ENCODE measurements at places on chromosomes 3 and 15.

DNA sequence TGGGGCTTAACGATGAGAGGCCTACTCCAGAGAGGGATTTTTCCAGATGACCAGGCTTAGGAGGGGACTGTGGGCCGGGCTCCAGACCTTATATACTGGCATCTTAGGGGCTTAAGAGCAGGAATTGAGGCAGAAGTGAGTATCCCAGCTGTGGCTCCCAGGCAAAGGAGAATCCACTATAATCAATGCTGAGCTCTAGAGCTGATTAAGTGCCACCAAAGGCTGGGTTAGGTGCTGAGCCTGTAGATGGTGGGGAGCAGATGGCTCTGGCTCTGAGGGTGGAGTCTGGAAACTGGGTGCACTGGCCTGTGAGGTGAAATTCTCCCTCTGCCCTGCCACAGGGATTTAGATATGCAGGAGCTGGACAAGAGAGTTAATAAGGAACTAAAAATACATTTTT lies 23.2 kb downstream of the IRAK2 start:
- DNase-seq, result no peak

DNA sequence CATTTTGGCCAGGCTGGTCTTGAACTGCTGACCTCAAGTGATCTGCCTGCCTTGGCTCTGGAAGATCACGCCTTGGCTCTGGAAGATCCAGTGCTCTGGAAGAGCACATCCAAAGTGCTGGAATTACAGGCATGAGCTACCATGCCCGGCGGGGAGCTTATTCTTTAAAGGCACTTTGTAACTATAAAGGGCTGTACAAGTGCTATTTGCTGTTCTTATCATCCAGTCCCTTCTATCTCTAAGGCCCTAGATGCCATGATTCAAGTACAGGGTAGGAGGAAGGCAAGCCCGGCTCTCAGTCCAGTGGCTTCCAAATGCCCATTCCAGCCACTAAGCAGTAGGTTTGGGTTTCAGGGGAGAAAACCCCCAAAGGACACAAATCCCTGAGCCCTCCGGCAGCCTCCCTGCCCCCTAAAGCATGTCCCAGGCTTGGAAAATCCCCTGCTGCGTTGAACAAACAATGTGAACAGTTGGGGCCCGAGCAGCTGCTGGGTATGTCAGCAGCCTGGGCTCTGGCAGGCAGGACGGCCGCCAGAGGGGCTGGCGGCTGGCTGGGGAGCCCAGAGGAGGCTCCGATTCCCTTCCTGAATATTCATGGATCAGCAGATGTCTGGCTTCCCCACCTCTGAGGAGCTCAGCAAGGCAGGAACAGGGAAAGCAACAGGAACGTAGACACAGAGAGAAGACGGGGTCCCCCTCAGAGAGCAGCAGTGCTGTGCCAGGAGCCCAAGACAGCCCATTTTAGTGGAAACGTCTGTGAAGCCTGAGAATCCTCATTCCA lies 7.7 kb downstream of the IGDCC4 start:
- peak; percentile 28 for DNase-seq

DNA sequence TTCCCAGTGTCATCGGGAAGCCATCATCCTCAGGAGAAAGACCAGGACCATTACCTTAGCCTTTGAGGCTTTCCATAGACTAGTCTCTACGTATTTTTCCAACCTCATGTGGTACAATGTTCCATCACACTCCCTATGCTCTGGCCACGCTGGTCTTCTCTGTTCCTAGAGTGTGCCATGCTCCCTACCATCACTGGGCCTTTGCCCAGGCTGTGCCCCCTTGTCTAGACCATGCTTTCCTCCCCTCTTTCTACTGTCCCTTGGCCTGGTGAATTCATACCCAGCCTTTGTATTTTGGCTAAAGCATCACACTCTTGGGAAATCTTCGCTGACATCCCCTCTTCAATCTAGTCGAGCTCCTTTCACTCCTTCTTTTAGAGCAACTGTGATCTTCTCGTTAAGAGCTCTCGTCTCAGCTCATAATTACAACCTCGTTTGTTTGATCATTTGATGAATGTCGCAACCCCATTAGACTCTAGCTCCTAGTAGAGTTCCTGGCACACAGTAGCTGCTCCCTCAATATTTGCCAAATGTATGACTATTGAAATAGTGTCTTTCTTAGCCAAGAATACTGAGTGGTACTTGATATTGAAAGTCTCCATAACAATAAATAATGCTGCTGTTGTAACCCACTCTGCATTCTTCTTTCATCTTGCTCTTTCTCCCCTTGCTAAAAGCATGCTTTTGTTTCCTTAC lies 100.2 kb upstream of the FAM3D start:
- no peak for DNase-seq

GRCh38 chr3:127019449-127019848 lies 36.5 kb downstream of the PLXNA1 start:
- no peak for DNase-seq

GRCh38 chr3:101879102-101879501 lies 29.8 kb downstream of the NFKBIZ start:
- DNase-seq, result no peak

DNA sequence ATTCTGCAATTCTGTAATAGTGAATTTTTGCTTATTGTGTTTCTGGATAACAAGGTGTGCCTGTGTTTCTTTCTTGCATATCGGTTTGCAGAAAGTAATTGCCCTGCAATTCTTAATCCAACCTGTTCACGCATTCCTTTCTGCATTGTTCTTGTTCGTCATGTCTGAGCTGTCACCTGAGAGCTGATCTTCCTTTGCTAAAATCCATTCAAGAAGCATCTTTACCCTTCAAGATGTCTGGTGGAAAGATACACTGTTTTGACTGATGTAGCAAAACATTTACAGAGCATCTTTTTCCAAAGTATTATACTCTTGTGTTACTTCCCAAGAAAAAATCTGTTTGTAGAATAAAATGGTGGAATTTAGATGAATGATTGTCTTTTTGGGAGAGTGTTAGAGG lies 159.0 kb upstream of the WNT5A start:
- no peak for DNase-seq

GRCh38 chr3:180351601-180352000 lies 250.4 kb upstream of the TTC14 start:
- no peak for DNase-seq

DNA sequence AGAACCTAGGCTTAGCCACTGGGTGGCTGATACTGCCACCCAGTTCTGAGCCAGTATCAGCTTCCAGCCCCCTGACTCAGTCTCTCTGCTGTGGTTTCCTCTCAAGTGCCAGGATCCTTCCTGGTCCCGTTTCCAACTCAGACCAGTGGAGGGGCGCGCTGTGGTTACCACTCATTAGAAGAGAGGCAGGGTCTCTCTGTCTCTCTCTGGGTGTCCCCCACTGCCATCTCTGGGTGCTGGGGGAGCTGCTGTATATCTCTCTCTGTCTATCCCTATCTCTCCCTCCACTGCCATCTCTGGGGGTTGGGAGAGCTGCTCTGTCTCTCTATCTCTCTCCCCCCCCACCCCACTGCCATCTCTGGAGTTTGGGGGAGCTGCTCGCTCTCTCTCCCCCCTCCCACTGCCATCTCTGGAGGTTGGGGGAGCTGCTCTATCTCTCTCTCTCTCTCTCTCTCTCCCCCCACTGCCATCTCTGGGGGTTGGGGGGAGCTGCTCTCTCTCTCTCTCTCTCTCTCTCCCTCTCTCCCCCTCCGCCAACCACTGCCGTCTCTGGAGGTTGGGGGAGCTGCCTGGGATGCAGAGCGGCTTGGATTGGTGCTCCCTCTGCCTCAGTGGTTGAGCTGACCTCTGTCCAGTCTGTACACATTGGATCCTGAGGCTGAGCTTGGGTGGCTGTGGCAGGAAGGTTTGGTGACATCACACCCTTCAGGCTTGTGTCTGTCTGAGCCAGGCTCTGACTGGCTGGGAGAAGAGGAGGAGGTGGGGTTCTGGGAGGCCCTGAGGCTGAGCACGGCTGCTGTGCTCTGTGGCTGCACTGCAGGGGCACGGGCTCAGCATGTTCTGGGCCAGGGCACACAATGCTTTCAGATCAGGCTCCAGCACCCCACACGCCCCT lies 98.9 kb downstream of the APBA2 start:
- no peak for DNase-seq

- DNase-seq, result peak; percentile 96
Measured at GRCh38 chr15:32669896-32670611, 28.5 kb downstream of the SCG5 start.

DNA sequence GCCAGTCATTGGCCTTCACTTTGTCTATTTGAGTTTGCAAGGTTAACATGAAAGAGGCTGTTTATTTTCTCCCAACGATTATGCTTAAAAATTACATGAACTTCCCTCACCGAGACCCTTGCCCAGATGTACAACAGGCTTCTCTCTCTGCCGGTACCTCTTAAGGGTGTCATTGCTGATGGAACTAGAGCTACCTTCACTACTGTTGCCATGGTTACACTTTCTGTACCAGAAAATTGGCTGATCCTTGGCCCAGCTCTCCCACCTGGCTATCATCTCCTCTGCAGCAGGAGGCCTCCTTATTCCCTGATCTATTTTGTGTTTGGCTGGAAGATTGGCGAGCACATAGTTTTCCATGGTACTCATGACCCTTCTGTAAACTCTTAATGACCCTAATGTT lies 24.0 kb upstream of the LIPC start:
- DNase-seq, result no peak

- DNase-seq, result no peak
Measured at GRCh38 chr15:99145005-99145404, 40.1 kb downstream of the SYNM start.

DNA sequence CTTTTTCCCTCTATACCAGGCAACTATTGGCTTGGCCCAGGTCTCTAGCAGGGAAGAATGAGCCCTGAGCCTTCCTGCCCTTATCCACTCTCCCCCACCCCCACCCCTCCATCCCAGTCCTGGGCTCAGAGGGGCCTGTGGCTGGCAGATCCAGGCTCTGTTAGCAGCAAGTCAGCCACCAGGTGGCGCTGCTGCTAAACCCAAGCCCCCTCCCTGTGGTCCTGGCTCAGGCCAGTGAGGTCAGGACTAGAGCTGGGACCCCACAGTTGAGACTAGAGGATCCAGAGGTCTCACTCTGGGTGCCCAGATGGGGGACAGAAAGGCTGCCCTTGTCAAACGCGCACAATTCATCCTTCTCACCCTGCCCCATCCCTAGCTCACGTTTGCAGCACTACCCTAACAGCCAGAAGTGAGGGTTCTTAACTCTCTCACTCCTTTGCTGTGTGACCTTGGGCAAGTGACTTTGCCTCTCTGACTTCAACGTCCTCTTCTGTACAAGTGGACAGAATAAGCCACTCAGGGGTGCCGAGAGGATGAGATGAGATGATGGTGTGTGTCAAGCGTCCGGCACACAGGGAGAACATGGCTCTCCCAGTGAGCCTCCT lies 46.8 kb upstream of the SLC6A1 start:
- DNase-seq, result peak; percentile 47

GRCh38 chr3:32758375-32758753 lies 59.4 kb upstream of the TRIM71 start:
- DNase-seq, result peak; percentile 8

DNA sequence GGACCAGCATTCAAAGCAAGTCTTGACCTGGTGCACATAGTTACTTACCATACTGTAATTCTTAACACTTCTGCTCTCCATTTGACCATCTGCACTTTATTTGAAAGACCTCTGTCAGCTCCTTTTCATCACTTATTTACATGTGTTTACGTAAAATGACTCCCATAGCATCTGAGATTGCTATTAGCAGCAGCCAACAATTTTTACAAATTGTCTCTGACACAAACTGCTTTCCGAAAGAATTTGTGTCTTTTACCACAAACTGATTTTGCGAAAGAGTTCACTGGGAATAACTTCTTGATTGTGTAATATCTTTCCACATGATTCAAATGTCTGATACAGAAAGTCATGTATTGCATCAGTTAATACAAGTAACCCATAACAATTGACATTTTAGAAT lies 144.1 kb upstream of the PEX5L start:
- DNase-seq, result peak; percentile 86

DNA sequence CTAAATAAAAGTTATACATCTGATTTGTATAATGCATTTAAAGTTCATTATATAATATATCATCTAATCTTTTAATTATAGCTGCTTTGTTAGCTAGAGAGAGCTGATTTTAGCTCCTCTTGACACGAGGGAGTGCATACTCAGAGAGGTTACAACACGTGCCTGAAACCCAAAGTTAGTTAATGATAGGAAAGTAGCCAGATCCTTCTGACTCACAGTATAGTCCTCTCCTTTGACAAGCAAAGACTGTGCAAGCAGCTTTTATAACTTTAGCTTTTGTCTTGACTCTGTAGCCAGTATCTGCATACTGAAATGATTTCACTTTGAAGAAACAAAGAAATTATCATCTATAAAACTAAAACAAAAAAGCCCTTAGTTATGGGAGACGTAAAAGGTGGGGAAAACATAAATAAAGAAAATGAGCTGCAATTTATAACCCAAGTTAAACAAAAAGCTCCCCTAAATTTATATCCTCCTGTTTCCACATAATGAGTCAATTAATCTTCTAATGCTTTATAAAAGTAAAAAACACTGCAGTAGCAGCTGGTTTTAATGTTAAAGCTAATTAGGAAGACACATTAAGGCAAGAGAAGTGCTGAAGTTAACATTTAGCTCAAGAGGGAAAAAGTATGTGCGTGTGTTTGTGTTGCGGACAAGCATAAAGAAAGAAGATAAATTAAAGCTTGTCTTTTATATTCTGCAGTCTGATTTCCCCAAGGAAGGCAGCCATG lies 13.1 kb downstream of the GABRR3 start:
- peak; percentile 51 for DNase-seq

- no peak for DNase-seq
Measured at GRCh38 chr3:197001106-197001971, 28.3 kb downstream of the MELTF start.

DNA sequence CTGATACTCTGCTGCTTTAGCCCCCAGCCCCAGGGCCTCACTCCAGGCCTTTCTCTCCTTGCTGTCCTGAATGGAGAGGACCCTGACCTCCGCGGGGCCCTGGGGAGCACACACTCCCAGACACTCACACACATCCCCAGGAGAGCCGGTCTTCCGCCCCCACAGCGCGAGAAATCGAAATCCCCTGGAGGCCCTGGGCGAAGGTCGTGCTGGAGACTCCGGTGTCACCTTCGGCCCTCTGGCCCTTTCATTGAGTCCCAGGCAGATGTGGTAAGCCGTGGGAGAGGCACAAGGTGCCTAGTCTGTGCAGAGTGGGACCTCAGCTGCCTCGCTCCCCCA lies 848 bp upstream of the GOLGA8B start:
- no peak for DNase-seq

DNA sequence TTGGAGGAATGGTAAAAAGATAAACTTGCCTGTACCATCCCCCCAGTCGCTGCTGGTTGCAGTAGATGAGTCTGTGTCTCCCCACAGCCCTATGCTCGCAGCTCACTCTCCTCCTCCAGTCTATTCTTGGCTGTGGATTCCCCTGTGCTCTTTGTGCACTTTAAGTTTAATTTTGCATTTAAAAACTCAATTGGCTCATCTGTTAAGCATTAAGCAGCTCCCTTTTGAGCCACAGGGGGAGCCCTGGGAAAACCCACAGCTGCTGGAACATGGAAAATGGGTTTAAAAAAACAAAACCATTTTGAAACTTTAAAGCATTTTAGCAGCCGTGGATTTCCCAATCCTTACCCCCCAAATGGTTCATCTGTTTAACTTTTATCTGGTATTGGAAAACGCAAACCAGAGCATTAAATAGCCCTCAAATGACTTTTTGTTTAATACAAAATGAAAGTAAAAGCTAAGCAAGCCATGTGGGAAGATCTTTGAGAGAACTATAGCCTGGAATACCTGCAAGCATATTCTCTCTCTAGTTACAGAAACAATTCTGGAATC lies 536.9 kb downstream of the ZIC1 start:
- DNase-seq, result peak; percentile 94
